ENCODE measurements at places on chromosomes 6 and 20. TPM values are rescaled to one million over a fixed set of nuclear protein-coding genes. Genes with fewer than 3 reads are reported as not detected.
A peak's percentile ranks its signal among the peaks of the same experiment; 100 is the strongest.

- H3K36me3 ChIP-seq, result no peaks in the 10 kb centered on the region
- H3K27ac ChIP-seq, result no peak overlapping the region
- H3K27me3 ChIP-seq, result no peaks in the 10 kb centered on the region
Measured at GRCh38 chr6:15849395-15849794, 186.6 kb upstream of the DTNBP1 start.

PPP1R3G gene
- 0.04 TPM for total RNA-seq

- no peaks in the 10 kb centered on the region for H3K36me3 ChIP-seq
- H3K4me3 ChIP-seq, result no peak overlapping the region
- peaks cover 43% of the 10 kb centered on the region for H3K27me3 ChIP-seq
- no peak for DNase-seq
- H3K4me1 ChIP-seq, result peaks cover 3% of the 10 kb centered on the region
Measured at GRCh38 chr20:32880635-32881034, 21.9 kb downstream of the EFCAB8 start.

DNA sequence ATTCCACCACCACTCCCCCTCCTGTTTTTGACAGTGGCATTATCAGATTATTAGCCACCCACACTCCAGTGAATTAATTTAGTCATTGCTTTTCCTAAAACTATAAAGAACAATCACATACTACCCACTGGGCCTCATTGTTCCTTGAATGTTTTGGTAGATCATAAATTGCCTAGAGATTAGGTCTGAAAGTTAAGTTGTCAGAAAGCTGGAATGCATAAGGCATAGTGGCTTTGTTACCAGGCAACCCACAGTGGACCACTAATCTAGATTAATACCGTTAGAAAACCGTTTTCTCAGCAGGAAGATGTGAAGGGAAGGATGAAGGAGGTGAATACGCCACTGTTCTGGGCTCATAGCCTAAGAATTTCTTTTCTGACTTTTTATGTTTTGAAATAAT lies 75.6 kb downstream of the SAMD3 start:
- H3K4me1 ChIP-seq, result no peaks in the 10 kb centered on the region
- H3K4me3 ChIP-seq, result no peak overlapping the region

GRCh38 chr6:25155211-25155610 lies 124.0 kb upstream of the CARMIL1 start:
- DNase-seq, result peak; percentile 30
- H3K27ac ChIP-seq, result no peak overlapping the region
- H3K4me1 ChIP-seq, result no peaks in the 10 kb centered on the region
- H3K27me3 ChIP-seq, result no peaks in the 10 kb centered on the region
- no peak overlapping the region for H3K4me3 ChIP-seq

- H3K4me3 ChIP-seq, result no peak overlapping the region
- H3K27me3 ChIP-seq, result peaks cover 55% of the 10 kb centered on the region
- no peaks in the 10 kb centered on the region for H3K4me1 ChIP-seq
- DNase-seq, result no peak
- H3K36me3 ChIP-seq, result no peaks in the 10 kb centered on the region
- H3K27ac ChIP-seq, result no peak overlapping the region
Measured at GRCh38 chr20:17490501-17490900, 40.7 kb downstream of the BFSP1 start.

- no peaks in the 10 kb centered on the region for H3K36me3 ChIP-seq
- DNase-seq, result no peak
- H3K27me3 ChIP-seq, result no peaks in the 10 kb centered on the region
- no peak overlapping the region for H3K4me3 ChIP-seq
- H3K4me1 ChIP-seq, result no peaks in the 10 kb centered on the region
Measured at GRCh38 chr20:22629927-22630326, 45.6 kb upstream of the FOXA2 start.

- no peaks in the 10 kb centered on the region for H3K27me3 ChIP-seq
- no peaks in the 10 kb centered on the region for H3K36me3 ChIP-seq
- H3K4me3 ChIP-seq, result no peak overlapping the region
- DNase-seq, result no peak
- no peaks in the 10 kb centered on the region for H3K4me1 ChIP-seq
Measured at GRCh38 chr6:133918208-133918930, 29.5 kb downstream of the TCF21 start.

CD93 gene
- 0.20 TPM for total RNA-seq

DNA sequence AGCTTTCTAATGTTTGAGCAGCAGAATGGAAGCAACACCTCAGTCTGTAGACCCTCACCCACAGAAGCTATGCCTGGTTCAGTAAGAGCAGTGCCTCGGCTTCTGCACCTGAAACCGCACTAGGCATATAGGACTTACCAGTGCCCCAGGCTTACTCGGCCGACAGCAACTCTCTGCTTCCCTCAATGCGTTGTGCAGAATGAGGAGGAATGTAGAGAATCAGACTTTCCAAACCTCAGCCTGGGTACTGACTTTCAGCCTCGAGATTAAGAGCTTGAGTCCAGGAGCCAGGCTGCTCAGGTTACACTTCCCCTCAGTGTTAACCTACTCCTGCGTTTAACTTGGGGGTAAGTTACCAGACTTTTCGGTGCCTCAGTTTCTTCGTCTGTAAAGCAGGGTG lies 8.6 kb downstream of the EYA2 start:
- H3K27me3 ChIP-seq, result peaks cover 49% of the 10 kb centered on the region
- no peak overlapping the region for H3K4me3 ChIP-seq
- H3K36me3 ChIP-seq, result no peaks in the 10 kb centered on the region
- DNase-seq, result no peak
- H3K4me1 ChIP-seq, result no peaks in the 10 kb centered on the region

GRCh38 chr6:107709341-107709740 lies 114.8 kb downstream of the SCML4 start:
- no peaks in the 10 kb centered on the region for H3K4me1 ChIP-seq
- no peak overlapping the region for H3K27ac ChIP-seq
- no peak overlapping the region for H3K4me3 ChIP-seq
- no peak for DNase-seq
- no peaks in the 10 kb centered on the region for H3K36me3 ChIP-seq

- no peak overlapping the region for H3K27ac ChIP-seq
- no peak for DNase-seq
- no peaks in the 10 kb centered on the region for H3K4me1 ChIP-seq
Measured at GRCh38 chr6:136095986-136096385, 154.1 kb downstream of the MTFR2 start.

GRCh38 chr20:50957276-50957675 lies 1.1 kb downstream of the DPM1 start:
- DNase-seq, result no peak
- no peaks in the 10 kb centered on the region for H3K27me3 ChIP-seq
- peak overlapping the region; percentile 97 for H3K27ac ChIP-seq
- H3K36me3 ChIP-seq, result peaks cover 60% of the 10 kb centered on the region
- H3K4me1 ChIP-seq, result peaks cover 19% of the 10 kb centered on the region

GRCh38 chr6:130811932-130812331 lies 15.3 kb upstream of the SMLR1 start:
- no peak overlapping the region for H3K27ac ChIP-seq
- DNase-seq, result no peak
- no peaks in the 10 kb centered on the region for H3K27me3 ChIP-seq
- no peaks in the 10 kb centered on the region for H3K36me3 ChIP-seq

TMEM151B gene
- total RNA-seq, result not detected

ABCC10 gene
- total RNA-seq, result 29.1 TPM

DNA sequence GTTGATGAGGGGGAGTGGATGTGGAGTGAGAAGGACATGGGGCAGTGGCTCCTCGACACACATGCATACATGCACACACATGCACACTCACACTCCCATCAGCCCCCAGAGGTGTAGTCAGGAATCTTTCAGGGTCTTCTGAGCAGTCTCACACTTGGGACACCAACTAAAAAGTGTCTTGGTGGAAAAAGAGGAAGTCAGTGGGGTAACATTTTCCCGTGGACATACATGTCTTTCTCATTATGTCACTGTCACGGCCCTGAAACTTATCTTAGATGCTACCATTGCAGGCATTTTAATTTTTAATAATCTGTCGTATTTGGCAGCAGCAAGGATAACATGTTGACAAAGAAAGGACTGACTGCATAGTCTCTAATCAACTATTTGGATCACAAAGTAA lies 261.1 kb downstream of the ADGRG6 start:
- no peaks in the 10 kb centered on the region for H3K36me3 ChIP-seq
- H3K4me3 ChIP-seq, result no peak overlapping the region
- H3K27ac ChIP-seq, result no peak overlapping the region
- DNase-seq, result no peak

NR2E1 gene
- total RNA-seq, result not detected

KCNQ5 gene
- 5.0 TPM for total RNA-seq

DNA sequence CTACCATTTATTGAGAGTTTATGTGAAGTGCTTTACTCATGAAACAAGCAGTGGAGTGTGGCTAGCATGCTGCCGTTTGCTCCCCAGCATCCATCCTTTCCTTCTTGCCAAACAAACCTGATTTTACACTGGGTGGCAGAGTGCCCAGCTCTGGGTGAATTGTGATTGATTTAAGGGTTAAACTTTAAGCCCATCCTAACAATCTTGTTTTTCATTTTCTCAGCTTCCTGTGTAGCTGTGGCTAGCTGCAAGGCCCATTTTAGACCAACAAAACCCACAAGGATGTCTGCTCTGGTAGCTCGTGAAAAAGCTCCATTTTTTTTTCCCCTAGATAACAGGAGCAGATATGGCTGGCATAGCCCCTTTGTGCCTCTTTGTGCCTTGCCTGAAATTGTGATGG lies 77.7 kb upstream of the KCNG1 start:
- peaks cover 5% of the 10 kb centered on the region for H3K27me3 ChIP-seq
- H3K4me1 ChIP-seq, result no peaks in the 10 kb centered on the region
- H3K27ac ChIP-seq, result no peak overlapping the region
- no peak for DNase-seq
- H3K4me3 ChIP-seq, result no peak overlapping the region

UBE2C gene
- total RNA-seq, result 1.7 TPM

GRCh38 chr6:109760208-109760607 lies 69.1 kb downstream of the FIG4 start:
- no peak overlapping the region for H3K27ac ChIP-seq
- H3K36me3 ChIP-seq, result no peaks in the 10 kb centered on the region
- no peaks in the 10 kb centered on the region for H3K27me3 ChIP-seq
- H3K4me3 ChIP-seq, result no peak overlapping the region
- no peak for DNase-seq
- H3K4me1 ChIP-seq, result no peaks in the 10 kb centered on the region

COL21A1 gene
- total RNA-seq, result 0.18 TPM
